Uterine smooth muscle cell (primary cell): ENCODE measurements at places on chromosomes 1 and 21. TPM values are rescaled to one million over a fixed set of nuclear protein-coding genes. Genes with fewer than 3 reads are reported as not detected.

CRYAA gene
- total RNA-seq: not detected in 2 replicates

OVAAL gene
- total RNA-seq: not detected in 2 replicates

PIGR gene
- not detected in 2 replicates for total RNA-seq

BEND5 gene
- 0.25 TPM in 1 of 2 replicates, not detected in the other for total RNA-seq

PCP4 gene
- total RNA-seq: not detected in 2 replicates

UBE2Q1 gene
- 23.4 and 31.7 TPM in 2 replicates for total RNA-seq

HIVEP3 gene
- total RNA-seq: 0.75 and 1.8 TPM in 2 replicates

TNFRSF8 gene
- total RNA-seq: 0.37 and 0.89 TPM in 2 replicates

NUDT17 gene
- 2.7 and 3.3 TPM in 2 replicates for total RNA-seq

SPATA6 gene
- total RNA-seq: 3.4 and 4.9 TPM in 2 replicates

CCDC17 gene
- total RNA-seq: 0.77 and 0.87 TPM in 2 replicates

SLC35A3 gene
- total RNA-seq: 40.6 and 48.6 TPM in 2 replicates

C8B gene
- total RNA-seq: not detected in 2 replicates

RNU5D-1 gene
- not detected in 2 replicates for total RNA-seq

SPEN gene
- total RNA-seq: 20.3 and 23.6 TPM in 2 replicates

RIMKLA gene
- under 0.01 and 0.12 TPM in 2 replicates for total RNA-seq

CD48 gene
- total RNA-seq: under 0.01 TPM in 1 of 2 replicates, not detected in the other

GJA8 gene
- not detected in 2 replicates for total RNA-seq

FAM177B gene
- not detected in 2 replicates for total RNA-seq

BEST4 gene
- total RNA-seq: 0.11 TPM in 1 of 2 replicates, not detected in the other

AZIN2 gene
- total RNA-seq: 4.7 and 8.0 TPM in 2 replicates

SPRR5 gene
- not detected in 2 replicates for total RNA-seq

SDC3 gene
- 7.7 and 10.5 TPM in 2 replicates for total RNA-seq

OR2G6 gene
- not detected in 2 replicates for total RNA-seq

CA14 gene
- total RNA-seq: 0.11 TPM in 1 of 2 replicates, not detected in the other

NID1 gene
- total RNA-seq: 94.4 and 113 TPM in 2 replicates

FCRL1 gene
- total RNA-seq: not detected in 2 replicates

PRAMEF15 gene
- not detected in 2 replicates for total RNA-seq

HRNR gene
- not detected in 2 replicates for total RNA-seq

TTLL7 gene
- 20.7 and 20.9 TPM in 2 replicates for total RNA-seq
